ENCODE measurements at places on chromosomes 2 and 18.
A peak's percentile ranks its signal among the peaks of the same experiment; 100 is the strongest.

DNA sequence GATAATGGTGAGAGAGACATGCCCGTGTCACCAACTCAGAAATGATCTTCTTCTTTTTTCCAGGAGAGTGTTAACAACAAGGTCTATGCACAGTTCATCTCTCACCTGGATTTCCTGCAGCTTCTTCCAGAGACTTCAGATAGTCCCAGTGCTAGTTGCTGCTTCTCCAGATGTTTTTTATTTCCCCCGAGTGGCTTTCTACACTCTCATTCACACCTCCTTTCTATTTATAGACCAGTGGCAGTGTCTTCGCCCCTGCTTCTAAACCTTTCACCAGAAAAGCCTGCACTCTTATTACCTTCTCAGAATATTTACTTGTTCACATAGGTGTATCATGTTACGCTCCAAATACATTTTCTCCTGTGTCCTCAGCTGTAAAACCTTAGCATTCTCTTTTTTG lies 558.8 kb upstream of the CHAC2 start:
- no peak for DNase-seq

GRCh38 chr2:128159437-128159836 lies 68.4 kb downstream of the UGGT1 start:
- DNase-seq = no peak

GRCh38 chr2:115746151-115746550 lies 1303.7 kb downstream of the DPP10 start:
- DNase-seq = no peak

DNA sequence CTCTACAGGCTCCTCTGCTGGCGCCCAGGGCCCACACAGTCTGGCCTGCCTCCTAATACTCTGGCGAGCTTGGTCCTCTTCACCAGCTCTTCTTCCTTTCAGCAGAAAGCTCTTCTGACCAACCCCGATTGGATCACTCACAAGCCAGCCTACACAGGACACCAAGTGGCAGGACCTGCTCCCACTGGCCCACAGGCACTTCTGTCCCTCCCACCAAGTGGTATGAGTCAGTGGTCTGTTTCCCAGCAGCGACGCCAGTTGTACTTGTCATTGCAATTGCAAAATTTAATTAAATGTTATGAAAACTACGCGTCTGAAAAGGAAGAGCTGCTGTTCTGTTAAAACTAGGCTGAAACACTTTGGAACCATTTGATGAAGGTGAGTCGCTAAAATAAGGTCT lies 46.7 kb downstream of the NDUFA10 start:
- no peak for DNase-seq

- DNase-seq = no peak
These were observed 161.2 kb upstream of the DTNA start for GRCh38 chr18:34548973-34549294.

GRCh38 chr2:42568401-42569115 lies at the start of gene MTA3:
TSS of gene MTA3 (plus strand) at chr2:42568632. CDS start at chr2:42568746, 114 bp downstream.
- DNase-seq = peak; percentile 41

- DNase-seq = no peak
These were observed 38.5 kb downstream of the CDCA7 start for GRCh38 chr2:173393186-173393585.

- DNase-seq = no peak
These were observed 30.2 kb upstream of the HPCAL1 start for GRCh38 chr2:10272464-10272863.
